C1 segment of cervical spinal cord (tissue), 14 donors: ENCODE measurements at places on chromosomes 16 and 17.

- DNase-seq, result no peak
Observed at GRCh38 chr16:31696968-31697743, 169.5 kb downstream of the AHSP start.

GRCh38 chr17:51442088-51442865 lies 181.9 kb downstream of the UTP18 start:
- no peak for DNase-seq

DNA sequence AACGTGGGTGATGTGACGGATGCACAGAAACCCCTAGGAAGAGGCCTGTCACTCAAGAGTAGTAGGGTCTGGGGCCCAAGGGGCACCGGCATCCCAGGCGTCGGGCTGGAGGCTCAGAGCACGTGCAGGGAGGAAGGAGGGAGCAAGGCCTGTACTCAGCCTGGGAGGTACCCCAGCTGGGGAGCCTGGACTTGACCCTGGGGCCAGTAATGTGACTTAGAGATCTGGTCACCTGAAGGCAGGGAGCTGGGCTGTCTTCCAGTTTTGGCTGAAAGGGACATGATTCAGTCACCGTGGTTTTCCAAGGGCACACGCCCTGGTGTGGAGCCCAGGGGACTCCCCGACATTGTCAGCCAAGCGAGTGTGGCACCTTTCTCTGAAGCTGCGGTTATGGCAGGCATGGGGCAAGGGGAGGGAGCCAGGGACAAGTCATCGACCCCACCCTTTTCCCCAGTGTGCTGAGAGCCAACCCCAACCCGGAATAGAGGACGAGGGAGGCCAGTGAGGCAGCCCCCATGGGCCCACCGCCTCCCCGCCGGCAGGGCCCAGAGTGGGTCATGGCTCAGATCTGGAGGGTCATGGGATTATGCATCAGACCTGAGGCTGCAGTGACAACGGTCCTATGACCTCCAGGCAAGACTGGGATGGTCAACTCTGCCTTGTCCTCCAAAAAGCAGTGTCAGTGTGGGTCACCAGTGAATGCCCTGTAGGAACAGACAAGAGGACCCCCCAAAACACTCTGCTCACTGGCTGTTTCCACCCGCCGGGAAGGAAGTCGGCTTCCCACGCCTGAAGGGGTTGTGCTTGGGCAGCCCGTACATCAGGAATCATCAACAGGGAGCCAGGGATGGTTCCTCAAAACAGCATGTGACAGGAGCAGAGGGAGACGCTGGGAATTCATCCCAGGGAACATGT lies 41.9 kb downstream of the MEAK7 start:
- no peak for DNase-seq

DNA sequence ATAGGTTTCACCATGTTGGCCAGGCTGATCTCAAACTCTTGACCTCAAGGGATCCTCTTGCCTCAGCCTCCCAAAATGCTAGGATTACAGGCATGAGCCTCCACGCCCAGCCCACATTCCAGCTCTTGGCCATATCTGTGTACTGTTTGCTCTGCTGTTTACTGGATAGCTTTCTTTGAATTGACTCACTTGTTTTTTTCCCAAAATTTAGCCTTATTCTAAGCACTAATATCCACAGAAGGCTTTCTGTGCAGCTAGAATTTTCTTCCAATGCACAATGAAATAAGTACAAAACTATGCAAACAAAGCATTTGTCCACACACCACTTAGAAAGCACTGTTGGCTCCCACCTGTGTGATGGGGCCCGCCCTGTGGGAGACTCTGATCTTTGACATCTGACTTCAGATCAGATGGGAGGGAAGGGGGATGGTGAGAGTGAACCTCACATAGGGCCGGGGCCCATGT lies 72.2 kb downstream of the CLEC16A start:
- no peak for DNase-seq

DNA sequence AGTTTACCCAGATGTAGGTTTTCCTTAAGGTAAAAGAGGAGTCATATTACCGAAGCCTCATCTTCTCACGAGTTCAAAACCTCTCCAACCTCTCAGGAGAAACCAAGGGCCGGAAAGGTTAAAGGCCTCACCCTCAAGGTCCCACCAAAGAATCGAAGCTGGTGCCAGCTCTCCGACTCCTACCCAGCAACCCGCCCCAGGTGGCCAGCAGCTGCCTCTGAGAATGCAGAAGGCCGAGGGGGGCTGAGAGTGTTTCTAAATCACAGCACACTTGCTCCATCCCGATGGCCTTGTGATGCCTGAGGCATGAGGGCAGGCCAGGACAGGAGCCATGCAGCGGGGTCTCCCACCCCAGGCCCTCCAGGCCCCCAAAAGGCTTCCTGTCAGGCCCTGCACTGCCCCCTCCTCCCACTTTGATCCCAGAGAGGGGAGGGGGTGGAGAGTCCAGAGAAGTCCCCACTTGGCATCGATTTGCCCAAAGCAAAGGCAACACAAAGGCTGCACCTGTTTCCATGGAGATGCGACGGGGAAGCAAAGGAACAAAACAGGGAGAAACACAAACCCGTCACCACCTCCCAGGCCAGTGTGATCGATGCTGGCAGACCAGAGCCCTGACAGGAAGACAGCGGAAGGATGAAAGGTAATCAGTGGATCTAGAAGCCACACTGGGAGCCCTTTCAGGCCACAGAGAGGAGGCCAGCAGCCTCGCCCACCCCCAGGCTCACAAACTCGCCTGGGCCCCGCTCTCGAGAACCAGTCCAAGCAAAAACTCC lies 39.0 kb downstream of the CUEDC1 start:
- DNase-seq, result peak; percentile 85

DNA sequence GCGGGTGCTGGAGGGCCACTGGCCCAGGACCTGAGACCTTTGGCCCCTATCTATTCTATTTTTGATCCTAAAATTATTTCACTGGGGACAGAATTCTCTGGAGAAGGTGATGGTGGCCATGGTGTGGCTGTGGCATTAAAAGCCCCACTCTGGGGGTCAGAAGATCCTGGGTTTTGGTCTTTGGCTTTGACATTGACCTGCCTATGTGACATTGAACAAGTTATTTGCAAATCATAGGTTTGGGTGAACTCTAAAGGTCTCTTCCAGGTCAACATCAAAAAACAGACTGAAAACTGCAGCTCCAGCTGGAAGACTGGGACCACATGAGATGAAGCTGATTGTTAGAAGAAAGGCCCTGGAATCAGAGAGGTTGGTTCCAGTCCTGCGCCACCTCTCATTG lies 2.3 kb upstream of the CDH1 start:
- DNase-seq, result no peak
